ENCODE measurements at places on chromosomes 16 and 17.
A peak's percentile ranks its signal among the peaks of the same experiment; 100 is the strongest.

DNA sequence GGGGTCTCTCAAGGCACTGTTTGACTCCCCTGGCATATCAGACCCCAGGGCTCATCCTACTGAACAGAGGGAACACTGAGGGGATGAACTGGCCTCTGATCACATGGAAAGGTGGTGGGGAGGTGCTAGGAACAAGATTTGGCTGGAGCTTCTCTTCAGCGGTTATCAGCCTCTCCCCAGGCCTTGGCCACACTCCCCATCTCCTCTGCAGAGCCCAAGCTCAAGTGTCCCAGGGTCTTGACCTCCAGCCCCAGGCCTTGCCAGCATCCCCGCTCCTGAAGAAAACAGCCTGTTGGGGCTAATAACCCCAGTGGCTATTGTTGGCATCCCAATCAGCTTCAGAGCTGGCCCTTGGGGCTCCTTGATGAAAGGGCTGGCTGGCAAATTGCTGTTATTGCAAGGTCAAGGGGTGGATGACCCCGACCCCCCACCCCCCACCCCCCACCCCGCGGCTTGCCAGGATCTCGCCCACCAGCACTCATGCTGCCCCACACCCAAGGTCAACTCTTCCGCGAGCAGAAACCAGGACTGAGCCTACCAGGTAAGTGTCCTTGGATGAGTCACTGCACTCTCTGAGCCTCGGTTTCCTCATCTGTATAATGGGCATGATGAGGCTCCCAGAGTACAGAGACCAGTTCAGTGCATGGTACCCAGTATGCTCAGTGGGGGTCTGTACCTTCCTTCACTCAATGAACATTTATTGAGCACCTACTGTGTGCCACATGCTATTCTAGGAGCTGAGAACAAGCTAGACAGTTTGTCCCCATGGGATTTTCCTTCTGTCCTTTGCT is 18.8 kb upstream of the FAM83G start:
- DNase-seq, result no peak

DNA sequence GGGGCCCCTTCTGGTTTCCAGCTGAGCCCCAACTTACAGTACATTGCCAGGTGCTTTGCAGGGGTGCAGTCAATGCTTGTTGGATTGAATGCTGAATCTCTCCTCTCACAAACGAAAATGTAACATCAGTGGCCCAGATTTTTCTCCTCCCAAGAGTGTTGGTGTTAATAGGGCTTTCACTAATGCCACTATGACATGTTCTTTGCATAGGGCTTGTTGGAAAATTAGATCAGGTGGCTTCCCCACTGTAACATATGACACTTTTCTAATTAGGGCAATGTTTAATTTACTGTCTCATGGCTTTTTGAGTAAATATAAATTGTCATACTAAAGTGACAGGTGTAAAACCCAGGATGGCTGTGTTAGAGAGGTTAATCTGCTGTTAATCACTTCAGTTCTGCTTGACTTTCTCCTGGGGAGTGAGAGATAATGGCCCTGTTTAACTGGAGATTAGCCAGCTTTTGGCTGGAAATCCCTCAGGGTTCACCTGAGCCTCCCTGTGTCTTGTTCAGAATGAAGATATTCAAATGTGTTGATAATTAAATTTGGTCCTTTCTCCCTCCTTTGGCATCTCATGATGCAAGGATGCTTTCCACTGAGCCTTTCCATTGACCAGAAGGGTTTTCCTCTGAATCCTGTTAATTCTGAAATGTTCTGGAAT is 502.3 kb downstream of the RBFOX1 start:
- DNase-seq, result no peak

GRCh38 chr17:50283714-50284113 is 9.4 kb downstream of the TMEM92 start:
- DNase-seq, result no peak

DNA sequence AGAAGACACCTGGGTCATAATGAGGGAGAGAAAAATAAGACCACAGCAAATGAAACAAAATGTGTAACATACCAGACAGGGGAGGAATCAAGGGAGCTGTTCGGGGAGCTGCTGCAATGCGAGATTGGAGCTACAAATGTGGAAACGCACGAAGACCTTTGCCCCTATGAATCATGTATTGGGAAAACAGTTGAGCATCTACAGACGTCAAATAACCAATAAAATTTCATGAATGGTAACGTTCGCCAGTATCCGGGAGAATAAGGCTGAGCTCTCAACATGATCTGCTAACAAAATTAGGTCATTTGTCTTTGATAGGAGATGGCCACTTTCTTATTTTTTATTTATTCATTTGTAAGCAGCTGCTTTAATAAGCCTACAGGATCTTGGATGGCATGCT is 486.2 kb upstream of the RBFOX1 start:
- no peak for DNase-seq

GRCh38 chr17:57117798-57118197 is 32.8 kb downstream of the AKAP1 start:
- no peak for DNase-seq

- DNase-seq, result peak; percentile 94
Observed at GRCh38 chr17:78351449-78352006, 8.3 kb downstream of the SOCS3 start.

GRCh38 chr16:89847940-89848297 is 19.6 kb downstream of the SPIRE2 start:
- DNase-seq, result no peak

- DNase-seq, result no peak
Observed at GRCh38 chr17:74198694-74199093, 4.8 kb upstream of the RPL38 start.

DNA sequence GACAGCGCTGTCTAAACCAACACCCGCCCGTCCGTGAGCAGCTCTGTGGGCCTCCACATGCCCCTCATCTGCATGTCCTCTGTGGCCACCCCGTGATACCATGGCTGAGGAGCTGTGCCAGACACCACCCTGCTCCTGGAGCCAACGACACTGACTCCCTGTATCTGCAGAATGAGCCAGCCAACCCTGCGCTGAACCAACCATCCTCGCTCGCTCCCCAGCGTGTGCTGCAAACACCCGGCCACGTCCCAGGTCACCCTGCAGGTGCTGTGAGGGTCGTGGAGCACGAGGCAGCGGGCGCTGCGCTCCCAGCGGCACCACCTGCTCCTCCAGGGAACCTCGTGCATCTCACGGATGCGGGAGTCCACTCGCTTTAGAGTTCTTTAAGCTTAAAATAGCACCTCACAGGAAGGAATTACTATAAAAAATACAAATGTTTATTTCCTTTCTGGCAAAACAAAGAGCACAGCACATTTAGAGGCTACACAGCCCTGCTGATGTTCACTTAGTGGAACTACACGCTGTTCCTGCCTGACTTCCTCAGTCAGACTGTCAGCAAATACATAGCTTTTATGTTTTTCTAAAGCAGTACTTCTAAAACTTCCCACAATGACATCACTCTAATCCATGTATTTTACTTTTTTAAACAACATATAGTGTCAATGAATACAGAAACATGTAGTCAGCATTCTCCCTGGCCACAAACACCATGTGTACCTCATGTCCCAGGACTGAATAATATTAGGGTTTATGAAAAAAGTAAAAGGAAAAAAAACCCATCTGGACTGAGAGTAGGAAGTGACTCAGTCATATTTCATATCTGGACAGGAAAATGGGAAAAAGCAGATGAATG is 43.5 kb downstream of the MAP1LC3B start:
- no peak for DNase-seq

GRCh38 chr16:51401673-51402072 is 250.6 kb upstream of the SALL1 start:
- DNase-seq, result no peak

DNA sequence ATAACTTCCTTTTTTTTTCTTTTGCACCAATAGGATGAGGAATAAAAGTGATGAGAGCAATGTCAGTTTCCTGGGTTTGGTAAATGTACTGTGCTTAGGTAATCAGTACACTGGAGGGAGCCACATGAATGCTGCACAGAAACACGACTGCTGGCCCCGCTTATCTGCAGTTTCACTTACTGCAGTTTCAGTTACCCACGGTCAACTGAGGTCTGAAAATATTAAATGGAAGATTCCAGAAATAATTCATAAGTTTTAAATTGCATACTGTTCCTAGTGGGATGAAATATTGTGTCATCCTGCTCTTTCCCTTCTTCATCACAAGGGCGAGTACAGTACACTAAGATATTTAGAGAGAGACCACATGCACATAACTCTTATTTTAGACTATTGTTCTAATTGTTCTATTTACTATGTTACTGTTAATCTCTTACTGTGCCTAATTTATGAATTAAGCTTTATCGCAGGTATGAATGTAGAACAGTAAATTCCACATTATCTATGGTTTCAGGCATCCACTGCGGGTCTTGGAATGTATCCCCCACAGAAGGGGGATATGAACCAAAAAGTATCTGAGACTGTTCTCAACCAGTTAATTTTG is 6.4 kb upstream of the LGALS3BP start:
- DNase-seq, result no peak

GRCh38 chr16:61792194-61792909 is 243.9 kb downstream of the CDH8 start:
- DNase-seq, result peak; percentile 55

GRCh38 chr17:74206332-74206818 is 2.9 kb downstream of the RPL38 start:
- DNase-seq, result no peak

DNA sequence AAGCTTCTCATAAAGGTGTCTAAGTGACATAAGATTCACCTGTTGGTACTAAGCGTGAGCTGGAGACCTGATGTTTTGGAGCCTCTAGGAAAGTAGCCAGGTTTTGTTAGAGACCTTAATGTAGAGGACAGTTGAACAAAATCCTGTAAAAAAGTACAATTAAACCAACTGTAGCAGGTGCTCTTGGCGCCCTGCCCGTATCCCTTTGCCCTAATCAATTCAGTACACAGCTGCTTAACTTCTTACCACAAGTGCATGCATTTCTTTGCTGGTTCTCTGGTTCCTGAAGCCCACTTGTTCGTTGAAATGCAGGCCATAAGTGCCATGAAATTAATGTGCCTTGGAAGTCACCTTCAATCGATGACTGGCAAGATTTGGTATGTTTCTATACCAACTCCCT is 24.4 kb downstream of the GLP2R start:
- DNase-seq, result no peak

- DNase-seq, result peak; percentile 37
Observed at GRCh38 chr17:59786536-59787319, 79.3 kb downstream of the VMP1 start.

DNA sequence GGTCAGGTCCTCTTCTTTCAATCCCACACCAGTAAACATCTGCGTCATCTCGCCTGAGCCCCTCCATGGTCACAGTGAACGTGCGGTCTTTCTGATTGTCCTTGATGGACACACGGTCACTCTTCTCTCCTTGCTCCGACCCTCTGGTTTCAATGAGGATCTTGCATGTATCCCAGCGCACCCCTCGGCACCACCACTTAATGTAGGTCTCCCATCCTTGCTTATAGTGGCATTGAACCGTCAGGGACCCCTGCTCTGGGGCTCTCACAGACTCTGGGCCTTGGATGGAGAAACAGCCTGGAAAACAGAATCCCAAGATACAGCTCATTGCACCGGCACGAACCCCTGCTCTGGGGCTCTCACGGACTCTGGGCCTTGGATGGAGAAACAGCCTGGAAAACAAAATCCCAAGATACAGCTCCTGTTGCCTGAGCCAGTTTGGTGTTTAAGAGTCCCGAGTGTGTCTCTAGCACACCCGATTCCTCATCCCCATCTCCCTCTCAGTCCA is 5.4 kb downstream of the CD300LB start:
- no peak for DNase-seq

DNA sequence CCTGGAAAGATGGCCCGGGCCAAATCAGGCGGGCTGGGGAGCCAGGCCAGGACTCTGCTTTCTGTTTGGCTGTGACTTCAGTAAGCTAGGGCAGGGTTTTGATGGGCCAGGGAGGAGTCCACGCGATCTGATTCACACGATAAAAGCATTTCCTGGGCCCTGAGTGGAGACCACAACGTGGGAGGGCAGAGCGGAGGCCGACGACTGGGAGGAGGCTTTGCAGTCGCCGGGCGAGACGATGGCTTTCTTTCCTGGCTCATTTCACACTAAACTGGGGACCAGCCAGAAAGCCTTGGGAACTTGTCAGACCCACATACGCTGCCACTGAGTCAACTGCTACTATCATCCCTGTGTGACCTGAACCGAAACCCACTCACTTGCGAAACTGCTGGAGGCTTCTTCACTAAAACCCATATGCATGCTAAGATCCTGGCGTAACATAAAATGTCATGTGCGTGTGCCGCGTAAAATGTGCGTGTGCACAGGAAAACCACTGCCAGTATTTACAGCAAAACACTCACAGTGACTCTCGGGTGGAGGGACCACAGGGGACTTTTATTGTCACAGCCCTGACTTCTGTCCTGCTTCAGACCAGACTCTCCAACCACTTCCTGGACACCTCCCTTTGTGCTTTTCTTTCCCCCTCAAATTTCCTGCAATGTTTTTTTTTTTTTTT is 14.2 kb upstream of the RHBDF2 start:
- no peak for DNase-seq

DNA sequence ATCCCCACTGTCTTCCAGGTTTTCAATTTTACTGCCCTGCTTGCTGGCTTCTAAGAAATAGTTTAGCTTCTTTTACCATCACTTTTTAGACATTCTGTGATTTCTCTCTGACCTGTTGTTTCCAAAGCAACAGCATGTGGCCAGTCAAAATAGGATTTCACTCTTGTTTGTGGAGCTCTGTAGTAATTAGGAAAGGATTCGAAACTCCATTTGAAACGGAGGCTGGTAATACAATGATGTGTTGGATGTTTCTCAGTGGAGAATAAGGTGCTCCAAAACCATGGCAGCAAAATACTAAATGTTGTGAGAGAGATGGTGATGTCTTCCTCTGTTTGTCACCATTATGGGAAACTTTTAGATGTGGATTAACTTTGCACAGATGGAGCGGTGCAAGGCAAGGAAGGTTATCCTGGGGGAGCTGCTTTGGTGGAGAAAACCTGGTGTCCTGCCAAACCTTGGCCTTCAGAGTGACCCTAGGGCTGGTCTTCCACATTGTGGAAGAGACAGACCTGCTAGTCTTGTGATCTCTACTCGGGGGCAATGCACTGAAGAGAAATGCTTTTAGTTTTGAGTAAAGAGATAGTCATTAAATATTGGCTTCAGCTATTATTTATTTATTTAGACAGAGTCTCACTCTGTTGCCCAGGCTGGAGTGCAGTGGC is 79.4 kb downstream of the PRKCA start:
- no peak for DNase-seq

- DNase-seq, result no peak
Observed at GRCh38 chr16:3467921-3468320, 24.4 kb downstream of the NAA60 start.

DNA sequence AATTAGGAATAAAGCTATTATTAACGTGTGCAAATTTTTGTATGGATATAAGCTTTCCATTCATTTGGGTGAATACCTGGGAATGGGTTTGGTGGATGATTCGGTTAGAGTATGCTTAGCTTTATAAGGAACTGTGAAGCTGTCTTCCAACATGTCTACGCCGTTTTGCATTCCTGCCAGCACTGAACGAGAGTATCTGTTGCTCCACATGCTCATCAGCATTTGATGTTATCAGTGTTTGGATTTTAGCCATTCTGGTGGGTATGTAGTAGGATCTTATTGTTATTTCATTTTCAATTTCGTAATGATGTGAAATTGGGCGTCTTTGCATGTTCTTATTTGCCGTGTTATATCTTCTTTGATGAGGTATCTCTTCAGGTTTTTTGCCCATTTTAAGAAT is 168.0 kb downstream of the RPTOR start:
- DNase-seq, result no peak
